T-helper 2 cell (primary cell): ENCODE measurements at places on chromosomes 5 and 9.

GRCh38 chr5:141947316-141947715, 10.7 kb downstream of the PCDH12 start:
- no peak for DNase-seq

DNA sequence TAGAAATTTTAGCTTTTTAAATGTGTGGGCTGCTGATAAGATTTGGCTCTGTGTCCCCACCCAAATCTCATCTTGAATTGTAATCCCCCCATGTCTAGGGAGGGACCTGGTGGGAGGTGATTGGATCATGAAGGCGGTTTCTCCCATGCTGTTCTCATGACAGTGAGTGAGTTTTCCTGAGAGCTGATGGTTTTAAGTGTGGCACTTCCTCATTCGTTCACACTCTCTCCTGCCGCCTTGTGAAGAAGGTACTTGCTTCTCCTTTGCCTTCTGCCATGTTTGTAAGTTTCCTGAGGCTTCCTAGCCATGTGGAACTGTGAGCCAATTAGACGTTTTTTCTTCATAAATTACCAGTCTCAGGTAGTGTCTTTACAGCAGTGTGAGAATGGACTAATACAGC, 127.8 kb upstream of the MVB12B start:
- no peak for DNase-seq

DNA sequence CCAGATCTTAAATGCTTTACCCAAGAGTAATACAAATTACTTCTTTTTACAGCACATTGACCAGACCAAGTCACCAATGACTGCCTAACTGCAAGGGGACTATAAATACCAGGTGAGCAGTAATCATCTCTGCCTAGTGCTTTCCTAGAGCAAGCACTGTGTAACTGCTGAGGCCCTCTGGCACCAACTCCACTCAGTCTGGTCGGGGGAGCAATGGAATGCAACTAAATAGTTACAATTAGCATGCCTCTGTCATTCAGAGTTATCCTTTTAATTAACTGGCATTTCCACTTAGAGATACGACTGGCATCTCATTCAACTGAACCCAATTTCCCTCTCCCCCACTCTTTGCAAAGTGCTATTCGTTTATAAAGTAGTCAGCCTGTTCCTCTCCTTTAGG, 1309.1 kb upstream of the DMAC1 start:
- DNase-seq, result no peak

DNA sequence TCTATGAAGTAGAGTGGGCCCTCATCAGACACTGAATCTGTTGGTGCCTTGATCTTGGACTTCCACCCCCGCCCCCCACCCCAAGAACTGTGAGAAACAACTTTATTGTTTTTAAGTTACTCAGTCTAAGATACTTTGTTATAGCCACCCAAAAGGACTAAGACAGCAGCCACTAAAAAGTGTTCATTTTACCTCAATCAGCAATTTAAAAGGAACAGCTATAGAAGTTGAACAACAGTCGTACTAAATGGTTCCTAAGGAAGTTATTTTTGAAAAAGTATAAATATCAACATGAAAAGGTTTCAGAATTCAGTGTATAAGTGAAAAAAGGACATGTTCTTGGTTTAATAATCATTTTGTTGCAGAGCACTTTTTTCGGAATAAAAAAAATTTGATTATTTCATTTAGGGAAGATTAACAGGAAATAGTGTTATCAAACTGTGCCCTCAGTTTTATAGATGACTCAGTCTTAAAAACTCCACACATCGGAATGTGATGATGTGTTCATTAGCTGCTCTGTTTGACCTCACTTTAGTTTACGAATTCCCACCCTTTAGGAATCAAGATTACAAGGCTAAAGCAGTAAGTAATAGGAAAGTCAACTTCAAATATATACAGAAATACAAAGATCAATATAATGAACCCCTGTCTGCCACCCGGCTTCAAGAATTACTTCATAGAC, 71.2 kb downstream of the MTAP start:
- no peak for DNase-seq

DNA sequence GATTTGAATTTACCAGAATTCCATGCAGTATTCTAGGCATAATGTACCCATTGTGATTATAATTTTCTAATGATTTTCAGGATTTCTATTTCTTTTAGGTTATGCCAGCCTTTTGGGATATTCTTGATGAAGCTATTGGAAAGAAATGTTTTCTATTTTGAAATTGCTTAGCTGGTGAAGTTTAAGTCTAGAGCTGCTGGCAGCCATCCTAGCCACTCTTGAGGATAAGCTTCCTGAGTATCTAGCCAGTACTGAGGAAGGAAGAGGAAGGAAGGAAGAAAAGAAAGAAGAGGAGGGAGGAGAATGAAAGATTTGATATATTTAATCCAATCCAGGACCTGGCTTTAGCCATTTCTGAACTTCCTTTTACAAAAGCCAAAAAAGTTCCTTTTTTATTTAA, 142.1 kb upstream of the DAB2 start:
- no peak for DNase-seq

- DNase-seq, result no peak
Observed at GRCh38 chr5:39352170-39352569, 12.1 kb downstream of the C9 start.

- DNase-seq, result no peak
Observed at GRCh38 chr5:168989731-168990505, 311.0 kb downstream of the SLIT3 start.

- DNase-seq, result no peak
Observed at GRCh38 chr5:56517011-56517416, 283.9 kb upstream of the ANKRD55 start.

DNA sequence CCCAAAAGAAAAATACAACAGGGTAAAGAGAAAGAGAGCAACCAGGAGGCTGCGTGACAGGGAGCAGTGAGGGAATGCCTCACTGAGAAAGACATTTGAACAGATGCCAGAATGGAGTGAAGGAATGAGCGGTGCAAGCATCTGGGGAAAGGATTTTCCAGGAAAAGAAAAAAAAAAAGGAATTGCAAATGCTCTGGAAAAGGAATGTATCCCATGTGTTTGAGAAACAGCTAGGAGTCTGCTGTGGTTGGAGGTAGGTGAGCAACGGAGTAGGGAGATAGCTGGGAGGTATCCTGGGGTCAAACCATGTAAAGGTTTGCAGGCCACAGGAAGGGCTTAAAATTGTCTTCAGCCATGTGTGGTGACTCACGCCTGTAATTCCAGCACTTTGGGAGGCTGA, 23.6 kb upstream of the CEMIP2 start:
- no peak for DNase-seq

DNA sequence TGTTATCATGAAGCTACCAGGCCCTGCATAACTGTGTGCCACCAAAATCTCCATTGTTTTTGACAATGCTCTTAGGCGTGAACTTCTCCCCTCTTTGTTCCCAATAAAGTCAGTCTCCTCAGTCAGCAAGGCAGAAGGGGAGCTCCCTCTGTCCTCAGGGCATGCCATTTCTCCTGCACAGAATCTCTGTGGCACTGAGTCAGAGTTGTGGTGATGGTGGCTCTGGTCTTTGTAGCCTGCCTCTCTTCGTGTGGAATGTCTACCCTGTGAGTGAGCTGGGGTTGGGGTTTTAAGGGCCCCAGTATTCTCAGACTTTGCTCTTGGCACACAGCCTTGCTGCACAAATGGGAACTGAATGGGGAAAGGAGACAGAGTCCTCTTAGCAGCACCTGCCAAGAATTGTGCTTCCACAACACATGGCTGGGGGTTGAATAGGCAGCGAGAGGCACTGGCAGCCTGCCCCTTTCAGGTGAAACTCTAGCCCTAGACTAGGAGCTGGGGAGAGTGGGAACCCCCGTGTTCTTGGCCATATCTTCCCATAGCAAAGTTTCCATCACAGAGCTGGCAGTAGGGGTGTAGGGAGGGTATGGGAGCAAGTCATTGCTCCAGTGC, 146.6 kb downstream of the SH3GL2 start:
- DNase-seq, result no peak

DNA sequence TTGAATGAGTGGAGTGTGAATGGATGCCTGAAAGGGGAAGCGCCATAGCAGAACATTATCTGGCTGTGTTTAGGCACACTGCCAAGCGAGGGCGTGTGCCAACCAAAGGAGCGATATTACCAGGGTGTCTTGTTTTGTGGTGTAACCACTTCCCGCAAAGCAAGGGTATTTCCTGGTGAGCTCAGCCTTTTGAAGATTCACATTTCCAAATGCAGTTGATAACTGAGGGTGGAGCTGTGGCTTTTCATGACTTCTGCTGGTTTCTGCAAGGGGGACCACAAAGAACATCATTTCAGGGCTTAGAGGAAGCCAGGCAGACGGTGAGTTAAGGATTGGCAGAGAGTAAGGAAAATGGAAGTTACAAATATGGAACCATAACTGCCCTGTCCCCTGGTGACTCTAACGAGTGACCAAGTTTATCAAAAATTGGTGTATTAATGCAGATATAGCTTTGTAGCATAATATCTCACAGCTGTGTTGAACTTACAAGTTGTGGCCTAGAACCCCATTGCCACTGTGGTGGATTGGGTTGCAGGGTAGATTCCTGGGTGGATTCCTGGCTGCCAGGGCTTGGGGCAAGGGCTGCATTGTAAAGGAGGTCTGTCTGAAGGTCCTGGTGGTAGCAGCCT, 71.4 kb downstream of the RALGPS1 start:
- peak; percentile 38 for DNase-seq

DNA sequence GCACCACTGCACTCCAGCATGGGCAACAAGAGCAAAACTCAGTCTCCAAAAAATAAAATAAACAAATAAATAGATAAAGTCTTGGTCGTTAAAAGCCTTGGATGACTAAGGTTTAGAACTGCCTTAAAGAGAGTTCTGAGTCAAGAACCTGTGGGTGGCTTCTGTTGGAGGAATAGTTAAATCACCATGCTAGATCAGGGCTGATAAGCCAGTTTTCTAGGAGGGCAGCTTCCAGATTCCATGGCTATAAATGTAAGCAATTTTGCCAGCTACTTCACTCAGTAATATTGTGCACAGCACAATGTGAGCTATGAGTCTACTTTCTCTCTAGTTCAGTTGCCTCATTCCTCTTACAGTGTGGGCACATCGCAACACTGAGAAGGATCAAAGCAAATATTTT, 242.1 kb upstream of the NUDT12 start:
- no peak for DNase-seq

- DNase-seq, result peak; percentile 2
Observed at GRCh38 chr9:12464910-12465512, 228.2 kb upstream of the TYRP1 start.

GRCh38 chr9:5482194-5482593, 28.1 kb upstream of the PDCD1LG2 start:
- DNase-seq, result no peak

DNA sequence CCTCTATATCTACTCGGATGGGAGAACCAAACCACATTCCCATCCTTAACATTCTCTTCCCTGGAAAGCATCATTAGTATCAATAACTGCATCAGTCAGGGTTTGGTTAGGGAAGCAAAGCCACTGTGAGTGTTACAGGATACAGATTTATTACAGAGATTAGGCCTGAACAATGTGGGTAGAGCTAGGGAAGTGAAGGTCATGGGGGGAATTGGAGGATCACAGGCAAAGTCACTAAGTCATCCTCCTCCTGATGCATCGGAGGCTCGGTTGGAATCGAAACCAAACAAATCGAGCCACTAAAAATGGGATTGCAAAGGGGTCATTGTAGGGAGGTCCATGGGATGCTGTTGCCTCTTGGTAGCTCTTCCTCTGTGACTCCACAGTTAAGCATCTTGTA, 61.8 kb upstream of the ZBTB43 start:
- DNase-seq, result no peak

GRCh38 chr9:137396634-137397367, 26.2 kb downstream of the EXD3 start:
- no peak for DNase-seq

GRCh38 chr5:142716963-142717362, 31.1 kb upstream of the FGF1 start:
- no peak for DNase-seq

DNA sequence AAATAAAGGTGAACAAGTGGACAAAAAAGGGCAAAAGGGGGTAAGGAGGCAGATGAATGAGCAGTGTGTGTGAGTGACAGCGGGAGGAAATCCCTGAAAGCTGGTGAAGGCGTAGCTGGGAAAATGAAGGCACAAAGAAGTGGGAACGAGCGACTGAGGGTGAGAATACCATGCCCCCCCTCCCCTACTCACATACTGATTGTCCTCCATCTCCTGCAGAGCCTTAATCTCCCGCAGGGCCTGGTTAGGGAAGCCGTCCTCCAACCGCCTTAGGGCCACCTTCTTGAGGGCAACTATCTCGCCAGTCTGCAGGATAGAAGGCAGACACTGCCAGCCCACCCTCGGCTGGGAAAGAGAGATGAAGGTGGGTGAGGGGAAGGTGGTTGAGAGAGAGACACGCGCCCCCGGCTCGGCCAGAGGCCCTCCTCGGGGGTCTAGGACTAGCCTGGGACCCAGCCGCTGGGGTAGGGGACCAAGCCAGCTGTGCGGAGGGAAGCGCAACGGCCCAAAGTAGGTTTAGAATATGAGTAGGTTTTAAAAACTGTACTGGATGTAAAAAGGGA, 522 bp downstream of the CDK20 start:
- no peak for DNase-seq

DNA sequence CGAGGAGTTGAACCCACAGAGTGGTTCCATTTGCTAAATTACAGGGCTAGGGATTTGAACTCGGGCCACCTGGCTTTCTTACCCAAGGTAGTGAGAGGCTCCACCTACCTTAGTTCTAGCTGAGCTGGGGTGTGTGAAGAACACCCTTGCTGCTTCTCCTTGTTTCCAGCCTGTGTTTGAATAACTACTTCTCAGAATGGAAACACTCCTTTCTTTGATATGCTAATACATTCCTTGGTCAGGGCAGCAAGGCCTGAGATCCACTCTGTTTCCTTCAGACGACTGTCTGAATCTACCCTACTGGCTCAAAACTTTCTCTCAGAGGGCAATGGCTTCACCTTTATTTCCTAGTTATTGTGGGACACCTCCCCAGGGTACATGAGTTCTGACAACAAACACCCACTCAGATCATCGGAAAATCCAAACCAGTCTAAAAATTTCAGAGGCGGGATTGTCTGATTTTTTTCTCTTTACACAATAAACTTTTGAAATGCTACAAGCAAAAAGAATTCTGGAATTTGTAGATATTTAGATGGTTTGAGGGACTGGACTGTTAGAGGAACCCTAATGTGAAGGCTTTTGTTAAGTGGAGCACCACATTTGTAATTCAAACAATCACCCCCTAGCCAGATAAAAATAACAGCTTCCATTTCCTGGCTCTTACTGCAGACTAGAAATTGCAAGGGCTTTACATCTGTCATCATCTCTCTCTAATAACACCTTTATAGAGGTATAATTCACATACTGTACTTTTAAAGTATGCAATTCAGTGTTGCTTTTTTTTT, 4.0 kb upstream of the ATP6V1G1 start:
- no peak for DNase-seq
